ENCODE measurements at places on chromosomes 4 and X. TPM values are rescaled to one million over a fixed set of nuclear protein-coding genes. Genes with fewer than 3 reads are reported as not detected.

The LUZP4 gene
- total RNA-seq = not detected

The ARAP2 gene
- total RNA-seq = 0.13 TPM

The CASK gene
- total RNA-seq = 27.0 TPM

The POU3F4 gene
- not detected for total RNA-seq

The CLGN gene
- total RNA-seq = 0.26 TPM

The ADGRA3 gene
- total RNA-seq = 15.3 TPM

The S100G gene
- not detected for total RNA-seq

The LNX1 gene
- 4.0 TPM for total RNA-seq

The SMIM14 gene
- total RNA-seq = 20.0 TPM
